Islet precursor cell (in vitro differentiated cells): ENCODE measurements at places on chromosomes 3 and 15.

DNA sequence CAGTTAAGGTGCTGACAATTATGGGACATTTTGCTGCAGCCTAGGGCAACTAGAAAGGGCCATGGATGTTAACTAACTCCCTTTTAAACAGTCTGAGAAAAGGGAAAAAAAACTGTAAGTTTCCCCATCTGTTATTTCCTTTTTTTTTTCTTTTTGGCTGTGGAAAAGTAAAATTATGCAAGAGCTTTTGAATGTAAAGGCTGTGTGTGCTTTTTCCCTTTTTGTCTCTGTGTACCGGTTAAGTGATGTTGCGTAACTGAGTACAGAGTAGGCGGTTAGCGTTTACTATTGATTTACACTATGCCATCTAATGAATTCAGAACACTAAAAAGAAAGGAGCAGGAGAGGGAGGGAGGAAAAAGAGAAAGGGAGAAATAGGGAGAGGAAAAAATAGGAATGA is 403.6 kb downstream of the TIGIT start:
- DNase-seq = no peak

DNA sequence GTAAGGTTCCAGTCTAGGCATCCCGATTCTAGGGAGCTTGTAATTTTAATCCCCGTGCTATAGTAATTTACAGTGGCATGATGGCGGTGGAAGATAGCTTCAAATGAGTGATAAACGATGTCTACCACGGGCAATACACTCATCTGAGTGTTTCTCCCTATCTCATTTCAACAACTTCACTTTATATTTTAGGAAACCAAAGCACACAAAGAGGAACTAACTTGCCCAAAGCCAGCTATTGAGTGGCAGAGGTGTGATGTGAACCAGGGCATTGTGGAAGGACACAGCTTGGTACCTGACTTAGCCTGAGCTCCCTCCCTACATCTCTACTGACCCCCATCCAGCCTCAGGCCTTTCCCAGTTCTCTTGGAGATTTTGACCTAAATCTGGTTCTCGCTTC is 16.9 kb upstream of the FILIP1L start:
- no peak for DNase-seq

GRCh38 chr3:27224197-27224596 is 145.0 kb downstream of the NEK10 start:
- DNase-seq = no peak

DNA sequence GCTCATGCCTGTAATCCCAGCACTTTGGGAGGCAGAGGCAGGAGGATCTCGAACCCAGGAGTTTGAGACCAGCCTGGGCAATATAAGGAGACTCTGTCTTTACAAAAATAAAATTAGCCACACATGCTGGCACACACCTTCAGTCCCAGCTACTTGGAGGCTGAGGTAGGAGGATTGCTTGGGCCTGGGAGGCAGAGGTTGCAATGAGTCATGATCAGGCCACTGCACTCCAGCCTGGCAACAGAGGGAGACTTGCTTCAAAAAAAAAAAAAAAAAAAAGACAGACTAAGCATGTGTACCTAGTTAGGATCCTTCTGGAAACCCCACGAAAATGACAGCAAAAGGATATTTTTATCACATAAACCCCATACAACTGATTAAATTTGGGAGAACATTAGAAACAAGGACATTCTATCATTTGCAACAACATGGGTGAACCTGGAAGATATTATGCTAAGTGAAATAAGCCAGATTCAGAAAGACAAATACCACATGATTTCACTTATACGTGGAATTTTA is 44.9 kb downstream of the METTL6 start:
- no peak for DNase-seq

- DNase-seq = no peak
Measured at GRCh38 chr3:194489736-194490612, 3.2 kb upstream of the ATP13A3 start.

DNA sequence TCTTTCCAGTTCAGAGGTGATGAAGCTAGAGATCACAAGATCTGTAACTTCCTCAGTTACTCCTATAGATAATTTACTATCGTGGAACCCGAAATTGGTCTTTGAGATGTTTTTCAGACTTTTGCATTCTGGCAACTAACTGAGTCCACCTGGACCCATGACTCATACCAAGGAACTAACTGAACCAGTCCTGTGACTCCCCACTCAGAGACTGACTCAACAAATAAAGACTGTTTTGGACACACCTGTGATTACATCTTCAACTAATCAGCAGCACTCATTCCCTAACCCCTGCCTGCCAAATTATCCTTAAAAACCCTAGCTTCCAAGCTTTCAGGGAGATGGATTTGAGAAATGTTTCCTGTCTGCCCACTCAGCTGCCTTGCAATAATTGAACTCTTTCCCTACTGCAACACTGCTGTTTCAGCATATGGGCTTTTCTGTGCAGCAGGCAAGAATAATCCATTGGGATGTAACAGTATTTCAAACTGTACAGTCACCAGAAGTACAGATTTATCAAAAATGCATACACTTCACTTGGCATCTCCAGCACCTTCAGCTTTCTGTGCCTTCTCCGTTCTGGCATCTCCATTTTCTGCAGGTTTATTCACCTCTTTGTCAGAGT is 57.7 kb downstream of the GATM start:
- peak; percentile 57 for DNase-seq

GRCh38 chr15:76678766-76679165 is 226.4 kb downstream of the SCAPER start:
- no peak for DNase-seq

GRCh38 chr3:185153171-185153771 is 411 bp upstream of the C3orf70 start:
- no peak for DNase-seq

DNA sequence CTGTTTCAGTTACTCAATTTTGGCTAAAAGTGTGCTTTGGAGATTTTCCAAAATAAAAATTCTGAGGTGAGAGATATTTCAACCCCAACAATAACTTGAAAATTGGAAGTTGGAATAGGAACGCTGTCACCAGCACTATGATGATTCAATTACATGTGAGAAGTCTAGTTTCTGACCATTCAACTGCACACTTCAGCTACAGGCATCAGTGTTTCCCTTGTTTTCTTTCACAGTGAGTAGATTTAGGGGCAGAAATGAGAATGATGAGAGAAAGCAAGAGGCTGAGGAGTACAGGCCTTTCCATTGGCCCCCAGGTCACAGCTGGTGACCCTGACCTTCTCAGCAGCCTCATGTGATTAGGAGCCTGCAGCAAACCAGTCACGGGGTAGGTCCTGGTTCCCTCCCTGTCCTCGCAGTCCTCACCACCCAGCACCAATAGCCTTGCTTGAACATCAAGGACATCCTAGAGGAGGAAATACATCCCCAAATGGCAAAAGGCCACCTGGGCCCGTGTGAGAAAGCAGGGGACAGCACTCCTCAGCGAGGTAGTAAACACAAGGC is 10.0 kb upstream of the FILIP1L start:
- no peak for DNase-seq

- no peak for DNase-seq
Measured at GRCh38 chr15:26050984-26051383, 187.9 kb upstream of the ATP10A start.

DNA sequence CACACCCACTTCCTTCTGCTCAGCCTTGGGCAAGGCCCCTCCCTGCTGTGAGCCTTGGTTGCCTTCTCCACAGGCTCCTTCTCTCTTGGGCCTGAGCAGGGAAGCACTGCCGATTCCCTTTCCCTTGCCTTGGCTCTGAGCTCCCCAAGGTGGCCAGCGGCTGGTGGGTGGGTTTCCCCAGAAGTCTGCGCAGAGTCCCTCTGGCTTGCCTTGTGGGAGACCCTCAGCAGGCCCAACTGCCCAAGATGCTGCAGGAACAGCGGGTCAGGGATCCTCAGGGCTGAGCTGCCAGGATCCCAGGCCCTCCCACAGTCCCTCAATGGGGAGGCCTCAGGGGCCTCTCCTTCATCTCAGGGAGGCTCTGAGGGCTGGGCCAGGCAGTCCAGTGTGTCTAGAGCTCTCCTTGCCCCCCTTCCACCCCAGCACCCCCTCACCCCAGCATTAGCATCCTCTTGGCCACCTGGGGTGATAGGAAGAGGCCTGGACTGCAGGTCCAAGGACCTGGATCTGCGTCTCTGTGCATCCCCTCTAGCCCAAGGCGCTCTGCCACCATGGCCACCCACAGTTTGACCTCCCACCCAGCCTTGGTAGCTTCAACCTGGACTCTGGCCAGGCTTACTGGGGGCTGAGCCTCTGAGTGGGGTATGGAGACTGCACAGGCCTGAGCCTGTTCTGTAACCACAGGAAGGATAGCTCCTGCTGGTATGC is 68.6 kb downstream of the EXOG start:
- peak; percentile 32 for DNase-seq

DNA sequence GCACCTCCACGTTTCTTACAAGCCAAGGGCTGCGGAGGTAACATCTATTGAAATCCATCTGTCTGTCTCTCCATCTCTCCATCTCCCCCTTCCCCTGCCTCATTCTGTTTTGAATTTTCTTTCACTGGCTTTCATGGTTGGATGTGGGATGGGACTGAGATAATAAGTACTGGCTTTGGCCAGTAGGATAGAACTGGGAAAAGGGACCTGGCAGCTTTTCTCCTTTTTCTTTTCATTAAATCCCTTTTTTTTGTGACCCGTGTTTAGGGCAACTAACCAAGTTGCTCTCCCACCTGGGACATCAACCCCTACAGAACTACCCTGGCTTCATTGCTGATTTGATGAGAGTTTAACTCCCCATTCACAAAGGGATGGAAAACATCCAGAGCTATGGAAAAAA is 66.8 kb upstream of the ADAMTSL3 start:
- DNase-seq = no peak

DNA sequence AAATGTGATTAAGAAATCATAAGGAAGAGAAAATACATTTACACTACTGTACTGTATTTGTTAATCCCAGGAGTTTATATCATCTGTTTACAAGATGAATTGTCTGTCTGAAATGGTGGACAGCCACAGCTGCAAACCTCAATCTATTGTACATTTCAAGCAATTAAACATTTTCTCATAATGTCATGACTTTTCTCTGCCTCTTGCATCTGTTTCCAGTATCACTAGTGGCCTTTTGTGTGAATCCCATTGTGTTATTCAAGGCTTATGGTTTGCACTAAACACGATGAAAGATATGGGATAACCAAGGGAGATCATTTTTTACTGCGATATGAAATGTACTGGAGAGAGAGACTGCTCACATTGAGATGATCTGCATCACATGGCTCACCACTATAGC is 200.2 kb upstream of the LRRN1 start:
- no peak for DNase-seq

DNA sequence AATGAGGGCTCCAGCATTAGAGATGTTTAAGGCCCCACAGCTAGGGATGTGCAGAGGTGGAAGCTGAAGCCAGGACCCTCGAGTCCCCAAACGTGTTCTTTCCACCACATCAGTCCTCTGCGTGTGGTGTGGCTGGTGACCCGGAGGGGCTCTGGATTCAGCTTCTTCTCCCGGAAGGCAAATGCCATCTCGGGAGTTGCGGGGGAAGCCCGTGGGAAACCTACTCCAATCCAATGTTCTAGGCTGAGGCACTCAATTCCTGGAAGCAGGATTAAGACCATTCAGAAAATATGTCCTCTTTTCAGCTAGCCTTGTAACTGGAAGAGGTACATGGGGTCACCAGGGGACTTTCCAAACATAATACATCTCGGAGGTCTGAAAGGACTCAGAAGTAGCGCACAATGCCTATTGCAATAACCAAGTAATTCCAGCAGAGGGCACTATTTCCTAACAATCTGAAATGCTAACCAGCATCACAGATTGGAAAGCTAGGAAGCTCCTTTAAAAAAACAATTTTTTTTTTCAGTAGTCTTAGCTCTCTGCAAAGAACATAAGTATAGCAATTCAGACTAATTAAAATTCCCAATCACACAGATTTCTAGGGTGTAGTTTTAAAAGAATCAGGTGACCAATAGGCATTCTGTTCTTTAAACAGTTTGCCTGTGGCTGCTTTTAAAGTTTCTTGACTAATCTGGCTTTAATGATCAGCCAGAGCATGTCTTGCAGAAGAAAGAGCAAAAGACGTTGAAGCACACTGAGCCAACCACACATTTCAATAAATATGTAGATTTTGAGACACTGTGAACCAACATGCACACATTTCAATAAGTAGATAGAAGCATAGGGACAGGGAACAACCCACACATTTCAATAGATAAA is 36.1 kb downstream of the BNC1 start:
- no peak for DNase-seq

DNA sequence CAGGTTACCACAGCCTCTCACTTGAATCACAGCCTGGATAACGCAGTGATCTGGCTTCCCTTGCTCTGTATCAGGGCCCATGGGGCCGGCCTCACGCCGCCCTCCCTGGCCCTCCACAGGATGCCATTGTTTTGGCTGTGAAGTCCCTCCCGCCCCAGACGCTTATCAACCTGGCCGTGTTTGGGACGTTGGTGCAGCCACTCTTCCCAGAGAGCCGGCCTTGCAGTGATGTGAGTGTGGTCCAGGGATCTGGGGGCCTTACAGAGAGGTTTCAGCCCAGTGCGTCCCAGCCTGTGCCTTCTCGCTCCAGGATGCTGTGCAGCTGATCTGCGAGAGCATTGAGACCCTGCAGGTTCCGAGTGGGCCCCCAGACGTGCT is 6.6 kb downstream of the VWA5B2 start:
- peak; percentile 42 for DNase-seq

GRCh38 chr15:91852741-91853510 is 582 bp upstream of the SLCO3A1 start:
- peak; percentile 79 for DNase-seq
